Stimulated activated CD4-positive, alpha-beta T cell treated with anti-CD3 and anti-CD28 coated beads, Interleukin-4, amount 100 ng/mL, for 1 hour (primary cell): ENCODE measurements at places on chromosomes 12 and 14.
A peak's percentile ranks its signal among the peaks of the same experiment; 100 is the strongest.

GRCh38 chr12:22765421-22766130, 140.6 kb downstream of the ETNK1 start:
- DNase-seq: no peak

DNA sequence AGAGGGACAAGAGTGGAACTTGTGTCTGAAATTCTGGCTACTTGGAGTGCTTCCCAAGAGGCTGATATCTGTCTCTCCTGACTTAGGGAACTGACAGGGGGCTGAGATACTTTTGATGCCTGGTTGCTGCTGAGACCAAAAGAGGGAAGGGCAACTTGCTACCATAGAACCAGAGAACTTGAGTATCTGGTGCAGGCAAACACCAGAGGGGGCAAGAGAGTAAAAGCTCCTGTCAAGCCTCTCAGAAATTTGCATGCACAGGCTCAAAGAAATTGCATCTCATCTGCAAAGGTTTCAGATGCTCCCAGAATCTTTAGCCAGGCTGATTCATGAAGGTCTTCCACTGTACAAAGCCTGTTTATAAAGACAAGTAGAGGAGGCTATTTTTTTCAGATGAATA, 391.3 kb upstream of the FOXG1 start:
- no peak for DNase-seq

- peak; percentile 5 for DNase-seq
Observed at GRCh38 chr14:30874999-30875787, 834 bp downstream of the COCH start.

DNA sequence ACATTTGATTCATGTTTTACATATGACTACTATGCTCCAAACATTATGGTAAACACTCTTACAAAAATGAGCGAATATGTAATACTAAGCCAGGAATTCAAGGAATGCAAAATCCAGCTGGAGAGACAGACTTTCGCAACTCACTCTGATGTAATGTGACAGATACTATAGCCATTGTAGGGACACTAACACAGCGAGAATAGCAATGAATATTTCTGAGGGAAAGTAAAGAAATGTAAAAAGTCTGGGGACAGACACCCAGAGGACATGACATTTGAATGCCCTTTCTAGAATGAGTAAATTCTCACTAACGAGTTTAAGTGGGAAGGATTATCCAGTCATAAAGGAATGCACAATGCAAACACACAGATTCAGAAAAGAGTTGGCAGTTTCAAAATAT, 121.9 kb downstream of the PIK3C2G start:
- DNase-seq: no peak

DNA sequence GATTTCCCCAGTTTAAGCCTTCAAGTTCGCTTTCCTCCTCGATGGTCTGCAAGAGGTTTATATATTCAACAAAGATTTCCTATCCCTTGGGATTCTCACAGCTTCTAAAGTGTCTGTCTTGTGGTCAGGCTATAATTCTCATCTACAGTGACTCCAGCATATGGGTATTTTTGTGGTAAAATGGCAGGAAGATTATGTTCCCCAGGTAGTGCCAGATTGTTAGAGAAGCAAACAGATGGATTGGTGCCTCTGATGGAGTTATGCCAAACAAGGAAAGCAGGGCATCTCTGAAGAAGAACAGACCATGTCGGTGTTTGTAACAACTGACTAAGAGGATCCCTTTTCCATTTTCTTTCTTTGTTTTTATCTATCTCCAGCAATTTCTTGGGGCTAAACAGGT, 5.5 kb upstream of the CCDC175 start:
- DNase-seq: no peak

GRCh38 chr14:62081012-62081612, 318.9 kb downstream of the SNAPC1 start:
- no peak for DNase-seq

DNA sequence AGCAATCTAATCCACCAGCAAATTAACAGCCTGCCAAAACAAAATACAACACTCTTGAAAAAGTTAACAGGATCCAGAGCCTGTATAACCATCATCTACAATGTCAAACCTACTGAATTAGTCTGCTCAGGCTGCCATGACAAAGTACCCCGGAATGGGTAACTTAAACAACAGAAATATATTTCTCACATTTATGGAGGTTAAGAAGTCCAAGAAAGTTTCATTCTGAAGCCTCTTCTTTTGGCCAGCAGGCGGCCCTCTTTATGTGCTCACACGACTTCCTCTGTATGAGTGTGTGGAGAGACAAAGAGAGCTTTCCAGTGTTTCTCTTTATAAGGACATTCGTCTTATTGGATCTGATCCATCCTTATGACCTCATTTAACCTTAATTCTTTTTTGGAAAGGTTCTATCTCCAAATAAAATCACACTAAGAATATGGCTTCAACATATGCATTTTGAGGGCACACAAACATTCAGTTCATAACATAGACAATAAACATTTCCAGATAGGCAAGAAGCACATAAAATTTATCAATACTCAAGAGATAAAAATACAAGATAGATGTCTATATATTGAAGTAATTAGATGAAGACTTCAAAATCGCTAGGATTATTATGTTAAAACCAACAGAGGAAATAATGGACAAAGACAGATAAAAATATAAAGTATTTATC, 5.9 kb upstream of the RERG start:
- peak; percentile 16 for DNase-seq

- no peak for DNase-seq
Observed at GRCh38 chr14:87626266-87626665, 366.7 kb downstream of the GALC start.

- DNase-seq: no peak
Observed at GRCh38 chr14:75832621-75833297, 149.0 kb downstream of the TGFB3 start.

DNA sequence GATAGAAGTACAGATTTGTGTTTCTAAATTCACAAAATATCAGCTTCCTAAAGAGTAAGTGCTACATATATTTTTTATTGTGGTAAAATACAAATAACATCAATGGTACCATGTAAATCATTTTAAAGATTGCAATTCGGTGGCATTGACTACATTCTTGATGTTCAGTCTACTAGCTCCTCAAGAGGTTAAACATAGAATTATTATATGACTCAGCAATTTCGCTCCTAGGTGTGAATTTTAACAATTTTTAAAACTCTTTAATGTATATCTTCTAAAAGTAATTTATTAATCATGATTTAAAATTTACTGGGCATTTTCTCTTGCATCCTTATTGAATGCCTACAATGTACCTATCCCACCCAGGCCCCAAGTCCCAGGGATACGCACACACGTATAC, 29.8 kb upstream of the OAS1 start:
- no peak for DNase-seq
